Activated T-helper 17 cell treated with anti-CD3 and anti-CD28 coated beads, Interleukin-2, amount 50 U/mL, for 72 hours (primary cell): ENCODE measurements at places on chromosomes 6 and 20. TPM values are rescaled to one million over a fixed set of nuclear protein-coding genes. Genes with fewer than 3 reads are reported as not detected.

- ATAC-seq, result peak; percentile 92
Measured at GRCh38 chr6:38671885-38672467, 31.0 kb downstream of the GLO1 start.

The KCNK16 gene
- not detected for total RNA-seq

DNA sequence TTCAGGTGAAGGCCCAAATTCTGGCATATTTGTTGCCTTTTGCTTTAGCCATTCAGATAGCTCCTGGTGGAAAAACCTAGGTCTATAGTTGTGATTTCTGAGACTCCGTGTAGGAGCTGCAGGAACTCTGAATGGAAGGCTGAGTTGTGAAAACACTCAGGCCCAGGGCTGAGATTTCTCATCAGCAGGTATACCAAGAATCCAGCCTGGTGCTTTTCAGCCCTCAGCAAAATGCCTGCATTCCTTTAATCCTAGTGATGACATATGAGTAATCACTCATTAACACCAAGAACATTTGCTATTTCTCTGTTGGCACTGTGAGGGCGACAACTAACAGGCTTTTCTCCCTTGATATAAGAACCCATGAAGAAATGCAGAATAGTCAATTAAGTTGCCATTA lies 546.1 kb upstream of the MAN1A1 start:
- ATAC-seq, result no peak

DNA sequence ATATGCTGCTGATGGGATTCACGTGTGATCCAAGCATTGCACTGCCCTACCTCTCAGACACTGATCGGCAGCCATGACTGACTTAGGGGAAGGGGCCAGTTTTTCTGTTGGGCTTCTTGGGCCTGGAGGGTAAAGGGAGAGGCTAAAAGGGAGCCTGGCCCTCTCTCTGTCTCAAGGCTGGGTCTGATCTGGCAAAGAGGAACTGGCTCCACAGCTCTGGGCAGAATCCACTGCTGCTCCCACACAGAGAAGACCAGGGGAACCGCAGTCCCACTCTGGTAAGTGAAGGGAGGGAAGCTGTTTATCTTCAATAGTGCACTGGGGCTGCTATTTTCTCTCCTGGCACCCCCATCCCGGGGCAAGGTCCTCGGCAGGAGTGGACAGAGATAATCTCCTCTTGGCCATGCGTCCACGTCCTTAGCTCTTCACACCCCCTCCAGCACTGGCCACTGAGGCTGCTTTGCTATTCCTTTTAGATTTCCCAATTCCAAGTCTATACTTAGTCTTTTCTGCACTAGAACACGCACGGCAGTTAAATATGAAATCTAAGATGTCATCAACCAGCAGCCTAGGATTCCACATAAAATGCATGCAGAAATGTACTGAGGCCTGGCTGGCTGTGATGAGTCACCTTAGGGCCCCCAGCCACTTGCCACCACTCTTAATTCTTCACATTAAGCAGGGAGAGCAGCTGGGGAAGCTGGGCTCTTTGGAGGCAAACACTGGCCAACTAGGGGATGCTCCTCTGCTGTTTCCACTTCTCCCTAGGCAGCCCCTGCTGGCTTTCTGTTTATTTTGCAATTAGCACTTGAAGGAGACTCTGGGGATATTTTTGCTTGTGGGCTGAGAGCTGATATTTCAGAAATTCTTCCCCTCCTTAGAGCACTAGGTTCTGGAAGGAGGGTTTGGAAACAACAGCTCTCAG lies 87.8 kb upstream of the ARMC2 start:
- ATAC-seq, result no peak

DNA sequence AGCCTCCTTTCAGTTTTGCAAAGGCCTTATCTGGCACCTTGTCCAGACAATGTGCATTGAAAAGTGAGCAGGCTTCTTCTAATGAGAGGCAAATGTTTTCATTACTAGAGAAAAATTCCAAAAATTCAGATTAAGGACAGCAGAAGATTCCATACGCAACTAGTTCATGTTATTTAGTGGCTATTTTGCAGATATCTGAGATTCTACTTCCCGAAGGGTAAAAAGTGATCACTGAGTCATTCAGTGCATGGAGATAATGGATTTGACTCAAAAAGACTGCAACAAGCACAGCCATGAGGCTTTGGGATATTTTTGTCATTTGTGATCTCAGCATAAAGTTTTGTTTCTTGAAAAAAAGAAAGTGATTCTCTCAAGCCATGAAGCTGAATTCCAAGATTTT lies 29.9 kb downstream of the METTL24 start:
- ATAC-seq, result no peak

The WFDC10B gene
- not detected for total RNA-seq
